ENCODE measurements at places on chromosomes 6 and 20.

- DNase-seq, result no peak
These were observed 24.9 kb downstream of the FAM50B start for GRCh38 chr6:3874069-3874468.

GRCh38 chr6:104884867-104885517, 25.3 kb upstream of the HACE1 start:
- DNase-seq, result peak; percentile 5

DNA sequence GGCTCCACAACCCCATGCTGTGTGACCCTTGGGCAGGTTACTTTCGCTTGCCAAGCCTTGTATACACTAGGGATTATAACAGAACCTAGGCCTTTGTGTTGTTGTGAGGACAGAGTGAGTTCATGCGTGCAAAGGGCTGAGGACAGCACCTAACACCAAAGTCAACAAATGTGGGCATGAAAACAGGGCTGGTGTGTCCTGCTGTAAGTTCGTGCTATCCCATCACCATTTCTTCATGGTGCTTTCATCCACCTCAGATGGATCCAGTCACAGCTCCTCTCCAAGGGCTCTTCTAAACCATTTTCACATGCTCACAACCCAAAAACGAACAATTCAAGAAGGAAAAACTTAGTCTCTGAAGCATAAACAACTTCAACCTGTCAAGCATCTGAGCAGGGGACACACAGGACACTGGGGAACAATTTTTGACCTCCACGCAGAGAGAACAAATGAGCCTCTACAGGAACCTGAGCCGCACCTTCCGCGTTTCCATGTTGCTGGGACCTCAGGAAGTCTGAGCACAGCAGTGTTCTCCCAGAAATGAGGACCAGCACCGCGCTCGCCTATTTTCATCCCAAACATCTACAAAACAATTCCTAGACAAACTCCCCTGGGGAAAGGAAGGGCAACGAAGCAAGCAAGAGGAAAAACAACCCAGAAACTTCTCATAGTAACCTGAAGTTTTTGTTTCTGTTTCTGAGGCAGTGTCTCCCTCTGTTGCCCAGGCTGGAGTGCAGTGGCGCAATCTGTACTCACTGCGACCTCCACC, 3.1 kb downstream of the LRP11 start:
- DNase-seq, result no peak

DNA sequence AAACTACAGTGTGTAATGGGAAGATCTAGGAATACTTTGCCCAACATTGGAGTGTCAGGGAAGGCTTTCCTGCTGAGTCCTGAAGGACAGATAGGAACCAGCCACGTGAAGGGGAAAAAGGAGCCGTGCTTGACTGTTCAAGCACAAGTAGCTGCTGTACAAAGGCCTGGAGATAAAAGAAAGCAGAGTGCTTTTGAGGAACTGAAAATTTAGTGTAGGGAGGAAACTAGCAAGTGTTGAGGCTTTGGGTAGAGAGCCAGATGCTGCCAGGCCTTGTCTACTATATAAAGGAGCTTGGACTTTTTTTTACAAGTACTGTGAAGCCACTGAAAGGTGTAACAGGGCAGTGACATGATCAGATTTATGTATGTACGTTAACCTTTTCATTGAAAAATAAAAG, 39.0 kb downstream of the DSE start:
- no peak for DNase-seq
